ENCODE measurements at places on chromosomes 2 and 18. TPM values are rescaled to one million over a fixed set of nuclear protein-coding genes. Genes with fewer than 3 reads are reported as not detected.

- H3K27me3 ChIP-seq = peaks cover 4% of the 10 kb centered on the region
- H3K36me3 ChIP-seq = peaks cover 8% of the 10 kb centered on the region
- no peak for DNase-seq
- no peak overlapping the region for H3K27ac ChIP-seq
- H3K4me1 ChIP-seq = no peaks in the 10 kb centered on the region
- H3K4me3 ChIP-seq = no peak overlapping the region
Measured at GRCh38 chr18:11276678-11277077, 127.3 kb upstream of the PIEZO2 start.

DNA sequence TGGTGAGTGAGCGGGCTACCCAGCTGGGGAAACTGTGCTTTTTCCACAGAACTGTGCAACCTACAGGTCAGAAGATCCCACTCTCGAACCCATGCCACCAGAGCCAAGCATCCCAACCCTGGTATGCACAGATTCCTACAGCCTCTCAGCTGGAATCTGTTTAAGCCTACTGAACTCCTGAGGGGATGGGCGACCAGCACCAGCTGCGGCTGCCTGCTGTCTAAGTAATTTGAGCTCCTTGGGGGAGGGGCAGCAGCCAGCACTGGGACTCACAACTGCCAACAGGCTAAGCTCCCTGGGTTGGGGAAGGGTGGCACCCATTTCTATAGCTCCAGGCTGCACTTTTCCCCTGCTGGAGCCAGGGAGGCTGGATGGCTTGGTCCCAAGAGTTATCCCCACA lies 11.8 kb downstream of the CYP27C1 start:
- peaks cover 18% of the 10 kb centered on the region for H3K4me1 ChIP-seq
- peaks cover 8% of the 10 kb centered on the region for H3K27me3 ChIP-seq
- peak; percentile 74 for DNase-seq
- no peaks in the 10 kb centered on the region for H3K36me3 ChIP-seq

The EML6 gene
- 0.91 TPM for total RNA-seq

DNA sequence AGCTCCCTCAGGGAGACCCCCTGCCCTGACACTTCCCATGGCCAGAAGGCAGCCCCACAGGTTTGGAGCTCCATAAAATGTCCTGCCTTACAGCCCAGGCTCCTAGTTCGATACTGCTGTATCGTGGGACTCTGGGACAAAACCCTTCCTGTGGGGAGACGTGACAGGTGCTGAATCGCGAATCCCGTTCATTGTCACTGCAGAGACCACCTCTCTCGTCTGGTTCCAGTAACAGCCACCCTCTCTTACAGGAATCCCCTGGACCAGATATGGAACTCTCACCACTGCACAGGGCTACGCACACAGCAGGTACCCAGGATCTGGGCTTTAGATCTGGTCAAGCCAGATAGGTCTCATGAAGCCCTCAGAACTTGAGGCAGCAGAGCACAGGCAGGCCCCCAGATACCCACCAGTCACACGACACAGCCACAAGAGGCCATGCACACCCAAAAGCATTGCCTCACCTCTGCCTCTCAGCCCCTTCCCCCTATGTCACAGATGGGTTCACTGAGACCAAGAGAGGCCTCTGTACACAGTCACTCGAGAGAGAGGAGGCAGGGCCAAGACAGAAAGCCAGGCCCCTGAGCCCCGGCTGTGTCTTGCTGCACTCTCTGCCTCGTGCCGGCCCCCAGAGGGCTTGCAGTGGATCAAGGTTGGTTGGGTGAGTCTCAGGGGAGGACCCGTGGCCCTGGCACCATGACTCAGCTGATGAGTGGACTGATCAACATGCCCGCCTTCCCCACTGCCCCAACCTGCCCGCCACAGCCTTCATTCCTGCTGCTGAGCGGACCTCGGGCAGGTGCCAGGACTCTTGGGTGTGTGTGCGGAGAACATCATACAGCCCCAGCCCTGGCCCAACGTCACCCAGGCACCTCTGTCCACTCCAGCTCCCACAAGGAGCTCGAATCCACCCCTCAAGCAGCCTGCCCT lies 7.6 kb downstream of the SDC1 start:
- H3K4me1 ChIP-seq = peaks cover 6% of the 10 kb centered on the region
- H3K4me3 ChIP-seq = no peak overlapping the region
- peaks cover 8% of the 10 kb centered on the region for H3K27me3 ChIP-seq
- no peak overlapping the region for H3K27ac ChIP-seq
- H3K36me3 ChIP-seq = no peaks in the 10 kb centered on the region

The FBXO48 gene
- 0.81 TPM for total RNA-seq

The GBX2 gene
- total RNA-seq = 1.2 TPM

DNA sequence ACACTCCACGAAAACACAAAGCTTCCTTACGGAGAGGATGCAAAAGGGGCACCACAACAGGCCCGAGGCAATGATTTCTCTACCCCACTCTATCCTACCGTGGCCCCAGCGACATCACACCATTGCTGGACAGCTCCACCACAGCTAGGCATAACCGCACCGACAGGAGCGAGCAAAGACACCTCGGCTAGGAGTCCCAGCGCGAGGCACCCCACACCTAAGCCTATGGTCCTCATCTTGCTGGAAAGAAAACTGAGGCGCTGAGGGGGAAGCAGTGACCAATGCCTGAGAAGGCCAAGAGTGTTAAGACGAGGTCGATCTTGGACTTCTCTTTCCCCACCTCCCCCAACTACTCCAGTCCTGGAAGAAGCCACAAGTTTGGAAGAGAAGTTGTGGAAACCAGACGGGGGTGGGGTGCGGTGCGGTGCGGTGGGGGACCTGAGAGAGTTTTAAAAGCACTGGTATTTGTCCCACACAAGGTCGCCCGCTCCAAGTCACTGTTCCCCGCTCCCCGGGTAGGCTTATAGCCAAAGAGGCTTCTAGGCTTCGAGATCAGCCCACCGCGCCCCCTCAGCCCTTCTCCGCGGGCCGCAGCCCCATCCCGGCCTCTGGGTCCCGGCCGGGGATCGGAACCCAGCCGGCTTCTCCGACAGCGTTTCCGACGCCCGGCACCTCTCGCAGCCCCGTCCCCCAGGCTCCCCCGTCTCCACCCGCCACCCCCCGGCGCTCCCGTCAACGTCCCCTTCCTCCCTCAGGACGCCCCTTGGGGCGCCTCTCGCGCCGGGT lies 766 bp downstream of the PDE6D start:
- peaks cover 5% of the 10 kb centered on the region for H3K27me3 ChIP-seq
- peak; percentile 40 for DNase-seq
- H3K4me1 ChIP-seq = peaks cover 9% of the 10 kb centered on the region
- H3K4me3 ChIP-seq = peak overlapping the region; percentile 99
- H3K27ac ChIP-seq = peak overlapping the region; percentile 23

- H3K27ac ChIP-seq = no peak overlapping the region
- no peak for DNase-seq
- no peaks in the 10 kb centered on the region for H3K27me3 ChIP-seq
- no peaks in the 10 kb centered on the region for H3K36me3 ChIP-seq
Measured at GRCh38 chr2:10665833-10666232, 23.9 kb downstream of the NOL10 start.

- no peaks in the 10 kb centered on the region for H3K36me3 ChIP-seq
- DNase-seq = peak; percentile 60
- H3K27me3 ChIP-seq = peaks cover 3% of the 10 kb centered on the region
Measured at GRCh38 chr2:58594175-58594574, 353.1 kb upstream of the FANCL start.

DNA sequence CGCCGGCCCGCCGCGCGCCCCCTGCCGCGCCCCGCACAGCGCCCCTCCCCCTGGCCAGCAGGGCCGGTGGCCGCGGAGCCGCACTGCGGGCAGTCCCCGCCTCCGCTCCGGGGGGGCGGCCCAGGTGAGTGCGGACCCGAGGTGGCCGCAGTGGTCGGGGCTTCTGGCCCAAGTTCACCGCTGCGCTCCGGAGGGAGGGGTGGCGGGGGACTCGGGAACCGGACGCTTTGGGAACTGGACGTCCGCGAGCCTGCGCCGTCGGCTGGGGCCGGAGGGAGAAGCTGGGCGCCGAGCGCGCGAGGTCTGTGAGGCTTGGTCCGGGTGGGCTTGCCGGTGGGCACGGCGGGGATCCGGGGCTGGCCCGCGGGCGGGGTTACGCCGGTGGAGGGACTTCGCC lies 591 bp upstream of the LDLRAD4 start:
- H3K27ac ChIP-seq = no peak overlapping the region
- no peak overlapping the region for H3K4me3 ChIP-seq
- H3K4me1 ChIP-seq = peaks cover 16% of the 10 kb centered on the region
- H3K36me3 ChIP-seq = peaks cover 4% of the 10 kb centered on the region
- peaks cover 16% of the 10 kb centered on the region for H3K27me3 ChIP-seq

GRCh38 chr18:33839452-33840211 lies 261.6 kb downstream of the ASXL3 start:
- H3K4me1 ChIP-seq = peaks cover 2% of the 10 kb centered on the region
- no peak overlapping the region for H3K27ac ChIP-seq
- no peaks in the 10 kb centered on the region for H3K36me3 ChIP-seq

DNA sequence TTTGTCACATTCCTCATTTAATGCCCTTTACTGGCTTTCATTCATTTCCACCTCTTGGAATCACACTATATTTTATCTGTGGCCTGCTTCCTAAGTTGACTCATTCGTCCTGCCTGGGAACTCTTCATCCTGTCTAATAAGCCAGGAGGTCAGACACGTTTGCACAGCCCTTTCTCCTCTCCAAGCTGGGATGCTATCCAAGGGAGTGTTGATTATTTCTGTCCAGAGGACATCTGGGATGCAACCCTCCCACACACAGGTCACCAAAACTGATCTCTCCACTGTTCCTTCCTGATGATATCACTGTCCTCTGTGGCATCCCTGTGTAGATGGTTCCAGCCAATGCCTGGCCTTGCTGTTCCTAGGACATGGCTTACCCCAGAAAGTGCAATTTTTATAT lies 79.8 kb upstream of the NOSTRIN start:
- H3K36me3 ChIP-seq = peaks cover 10% of the 10 kb centered on the region
- H3K27ac ChIP-seq = no peak overlapping the region
- H3K4me3 ChIP-seq = no peak overlapping the region
- no peaks in the 10 kb centered on the region for H3K27me3 ChIP-seq

DNA sequence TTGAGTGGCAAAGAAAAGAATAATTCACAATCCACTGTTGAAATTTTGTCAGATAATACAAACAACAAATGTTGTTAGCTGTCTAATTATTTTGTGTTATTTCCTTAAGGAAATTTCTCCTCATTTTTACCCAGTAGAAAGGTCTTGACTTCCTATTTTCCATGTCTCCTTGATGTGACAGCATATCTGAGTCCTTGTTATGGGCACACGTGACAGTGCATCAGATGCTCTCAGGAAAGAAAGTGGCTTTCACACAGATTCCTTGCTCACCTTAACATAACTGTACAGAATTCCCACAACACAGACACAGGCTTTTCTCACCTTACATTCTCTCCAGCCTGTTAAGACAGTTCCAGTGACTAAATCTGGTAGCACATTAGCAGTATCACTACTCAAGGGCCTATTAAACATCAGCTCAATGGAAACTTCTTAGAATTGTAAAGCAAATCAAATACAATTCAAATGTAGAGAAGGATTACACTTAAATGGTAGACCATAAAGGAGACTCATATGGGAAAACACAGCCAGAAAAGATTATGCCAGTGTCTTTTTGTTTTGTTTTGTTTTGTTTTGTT lies 30.2 kb upstream of the GPR55 start:
- no peaks in the 10 kb centered on the region for H3K36me3 ChIP-seq
- H3K27ac ChIP-seq = no peak overlapping the region
- H3K27me3 ChIP-seq = peaks cover 4% of the 10 kb centered on the region

DNA sequence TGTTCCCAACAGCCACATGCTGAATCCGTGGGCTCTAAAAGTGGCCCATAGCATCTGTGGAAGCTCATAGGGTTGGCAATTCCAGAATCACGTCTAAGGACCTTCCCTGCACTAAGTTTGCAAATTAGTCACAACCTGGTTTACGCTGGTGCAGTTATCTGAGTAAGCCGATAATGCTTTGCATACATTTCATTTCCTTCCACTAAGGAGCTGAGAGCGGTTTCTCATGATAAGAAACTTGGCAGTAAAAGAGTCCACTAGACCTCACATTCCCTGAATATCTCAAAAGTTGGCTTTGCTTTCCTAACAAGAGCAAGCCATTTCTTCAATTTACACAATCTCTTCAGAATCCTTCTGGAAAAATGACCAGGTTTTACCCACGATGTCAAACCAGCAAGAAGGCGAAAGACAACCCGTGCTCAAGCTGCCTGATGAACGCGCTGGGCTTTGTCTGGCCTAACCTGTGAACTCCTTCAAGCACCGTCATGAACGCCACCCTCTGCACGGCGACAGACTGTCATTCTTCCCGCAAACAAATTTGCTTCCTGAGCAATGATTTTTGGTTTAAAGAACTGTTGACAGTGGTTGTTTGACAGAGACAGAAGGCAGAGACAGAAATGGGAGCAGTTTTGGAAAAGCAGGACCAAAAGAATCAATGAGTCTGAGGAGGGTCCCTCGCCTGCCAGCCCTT lies 73.0 kb upstream of the COPS8 start:
- DNase-seq = no peak
- H3K27ac ChIP-seq = peak overlapping the region; percentile 3
- no peaks in the 10 kb centered on the region for H3K4me1 ChIP-seq
- H3K36me3 ChIP-seq = peaks cover 9% of the 10 kb centered on the region
- H3K4me3 ChIP-seq = no peak overlapping the region

The TUBA3E gene
- total RNA-seq = not detected

- no peaks in the 10 kb centered on the region for H3K4me1 ChIP-seq
- no peak for DNase-seq
- H3K27me3 ChIP-seq = no peaks in the 10 kb centered on the region
- no peak overlapping the region for H3K27ac ChIP-seq
Measured at GRCh38 chr2:126761256-126761980, 105.5 kb downstream of the GYPC start.

GRCh38 chr2:55883829-55884228 lies 39.8 kb downstream of the EFEMP1 start:
- H3K4me1 ChIP-seq = peaks cover 3% of the 10 kb centered on the region
- H3K27me3 ChIP-seq = no peaks in the 10 kb centered on the region
- DNase-seq = no peak

The CNDP1 gene
- total RNA-seq = 0.27 TPM

GRCh38 chr2:178630581-178630980 lies 150.3 kb downstream of the PLEKHA3 start:
- H3K27me3 ChIP-seq = no peaks in the 10 kb centered on the region
- no peak overlapping the region for H3K27ac ChIP-seq
- peaks cover 4% of the 10 kb centered on the region for H3K4me1 ChIP-seq
- no peak for DNase-seq

DNA sequence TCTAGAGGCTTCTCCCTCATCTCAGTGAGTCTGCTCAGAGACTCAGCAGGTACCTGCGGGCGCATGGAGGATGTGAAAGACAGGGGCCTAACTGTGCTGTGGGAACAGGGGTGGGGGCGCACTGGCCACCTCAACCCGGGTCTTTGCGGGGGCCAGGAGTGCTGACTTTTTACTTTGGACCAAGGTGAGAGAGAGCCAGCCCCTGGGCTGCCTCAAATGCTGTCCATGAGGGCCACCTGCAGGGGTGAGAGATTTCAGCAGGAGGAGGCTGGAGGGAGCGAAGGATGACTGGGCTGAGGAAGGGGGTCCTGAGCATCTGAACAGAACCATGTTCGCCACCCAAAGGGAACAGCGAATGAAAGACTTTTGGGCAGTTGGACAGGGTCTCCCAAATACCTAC lies 129.4 kb downstream of the TNS1 start:
- H3K27ac ChIP-seq = no peak overlapping the region
- no peaks in the 10 kb centered on the region for H3K4me1 ChIP-seq
- DNase-seq = no peak
- peaks cover 2% of the 10 kb centered on the region for H3K27me3 ChIP-seq
- H3K4me3 ChIP-seq = no peak overlapping the region

The NR4A2 gene
- total RNA-seq = 2.2 TPM

Data from glutamatergic neuron (in vitro differentiated cells).